ENCODE measurements at places on chromosomes 6 and 20. TPM values are rescaled to one million over a fixed set of nuclear protein-coding genes. Genes with fewer than 3 reads are reported as not detected.

Gene OR2H2
- not detected for total RNA-seq

Gene ANKRD66
- total RNA-seq: not detected

Gene ENPP4
- 0.99 TPM for total RNA-seq

Gene HS3ST5
- 0.09 TPM for total RNA-seq

Gene TFAP2D
- total RNA-seq: not detected
